ENCODE measurements at places on chromosomes 7 and 10. TPM values are rescaled to one million over a fixed set of nuclear protein-coding genes. Genes with fewer than 3 reads are reported as not detected.

PRXL2A gene
- total RNA-seq = 57.5 TPM

PRSS1 gene
- total RNA-seq = not detected

CDH23 gene
- total RNA-seq = not detected

FAM25C gene
- total RNA-seq = not detected

MBL2 gene
- total RNA-seq = not detected
